ENCODE measurements at places on chromosomes 4 and X.

DNA sequence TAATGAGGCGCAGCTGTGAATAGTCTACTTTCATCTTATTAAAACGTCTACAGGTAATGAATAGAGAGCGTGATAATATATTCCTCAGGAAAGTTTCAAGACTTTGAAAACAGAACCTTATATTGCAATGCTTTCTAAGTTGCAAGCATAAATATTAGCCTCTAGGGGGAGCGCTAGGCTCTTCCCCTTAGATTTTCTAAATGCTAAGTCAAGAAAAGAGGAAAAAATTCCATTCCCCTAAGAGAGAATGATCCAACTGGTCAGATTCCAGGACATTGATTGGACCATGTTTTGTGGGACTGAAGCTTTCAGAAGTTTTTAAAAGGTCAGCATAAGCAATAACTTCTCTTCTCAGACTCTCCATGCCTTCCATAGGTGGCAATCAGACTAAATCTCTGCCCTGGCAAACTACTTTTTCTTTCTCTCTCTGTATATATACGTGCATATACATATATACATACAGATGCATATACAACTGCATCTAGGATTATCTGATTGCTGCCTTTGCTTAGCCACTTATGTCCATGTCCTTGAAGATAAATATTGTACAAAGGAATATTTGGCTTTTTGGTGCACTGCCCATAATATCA is 492.9 kb downstream of the INPP4B start:
- DNase-seq = peak; percentile 17

DNA sequence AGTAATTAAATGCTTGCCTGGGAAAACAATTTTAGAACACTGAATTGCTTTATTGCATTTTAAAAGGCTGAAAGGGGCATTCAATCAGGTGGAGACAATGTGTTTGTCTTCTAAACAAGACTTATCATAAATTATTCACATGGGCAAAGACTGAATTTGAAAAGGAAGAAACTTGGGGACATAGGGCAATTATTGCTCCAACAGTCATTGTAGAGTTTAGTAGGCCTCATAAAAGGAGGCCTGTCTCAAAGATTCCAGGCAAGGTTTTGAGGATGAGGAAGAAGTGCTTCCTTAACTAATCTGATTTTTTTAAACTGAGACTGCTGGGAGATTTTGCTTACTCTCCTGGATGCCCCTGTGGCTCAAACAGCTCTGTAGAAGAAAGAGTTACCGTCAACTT is 174.4 kb upstream of the RPS6KA3 start:
- DNase-seq = no peak

GRCh38 chrX:108018656-108019381 is 26.0 kb upstream of the VSIG1 start:
- DNase-seq = no peak

DNA sequence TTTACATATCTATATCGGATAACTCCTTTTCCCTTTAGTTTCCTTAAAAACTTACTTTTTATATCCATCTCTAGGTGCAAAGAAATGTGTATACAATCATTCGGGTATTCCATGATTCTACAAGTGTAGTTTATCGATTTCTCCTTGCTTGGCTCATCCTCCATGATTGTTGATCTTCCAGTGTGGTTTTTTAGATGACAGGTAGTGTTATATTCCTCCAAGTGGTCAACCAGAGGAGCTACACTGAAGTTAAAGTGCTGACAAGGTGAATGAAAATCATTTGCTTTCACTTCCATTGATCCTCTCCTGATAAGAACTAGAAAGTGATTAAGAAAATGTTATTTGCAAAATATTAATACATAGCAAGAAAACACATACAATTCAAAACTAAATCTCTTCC is 38.5 kb downstream of the TMEM156 start:
- peak; percentile 13 for DNase-seq

GRCh38 chrX:47170861-47171692 is 22.6 kb upstream of the UBA1 start:
- no peak for DNase-seq

GRCh38 chr4:60945641-60946040 is 254.5 kb upstream of the ADGRL3 start:
- DNase-seq = no peak

DNA sequence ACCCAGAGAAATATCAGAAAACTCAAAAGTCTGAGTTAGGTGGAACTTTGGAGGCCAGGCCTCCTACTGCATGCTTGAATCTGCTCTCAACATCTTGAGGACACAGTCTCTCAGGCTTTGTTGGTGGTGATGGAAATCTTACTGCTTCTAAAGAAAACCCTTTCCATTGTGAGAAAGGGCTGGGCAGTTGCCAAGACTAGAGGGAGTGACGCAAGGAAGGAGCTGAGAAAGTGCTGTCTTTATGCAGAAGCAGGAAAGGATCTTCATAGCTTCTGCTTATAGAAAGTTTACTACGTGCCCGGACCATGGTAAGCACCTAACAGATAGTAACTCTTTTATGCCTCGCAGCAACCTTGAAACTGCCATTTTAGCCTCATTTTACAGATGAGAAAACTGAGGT is 2.4 kb upstream of the CRMP1 start:
- no peak for DNase-seq

GRCh38 chrX:23271026-23271425 is 63.6 kb upstream of the PTCHD1 start:
- DNase-seq = no peak
